ENCODE measurements at places on chromosomes 2 and 18.

GRCh38 chr2:157477919-157478318 lies 34.0 kb upstream of the CYTIP start:
- DNase-seq = no peak

DNA sequence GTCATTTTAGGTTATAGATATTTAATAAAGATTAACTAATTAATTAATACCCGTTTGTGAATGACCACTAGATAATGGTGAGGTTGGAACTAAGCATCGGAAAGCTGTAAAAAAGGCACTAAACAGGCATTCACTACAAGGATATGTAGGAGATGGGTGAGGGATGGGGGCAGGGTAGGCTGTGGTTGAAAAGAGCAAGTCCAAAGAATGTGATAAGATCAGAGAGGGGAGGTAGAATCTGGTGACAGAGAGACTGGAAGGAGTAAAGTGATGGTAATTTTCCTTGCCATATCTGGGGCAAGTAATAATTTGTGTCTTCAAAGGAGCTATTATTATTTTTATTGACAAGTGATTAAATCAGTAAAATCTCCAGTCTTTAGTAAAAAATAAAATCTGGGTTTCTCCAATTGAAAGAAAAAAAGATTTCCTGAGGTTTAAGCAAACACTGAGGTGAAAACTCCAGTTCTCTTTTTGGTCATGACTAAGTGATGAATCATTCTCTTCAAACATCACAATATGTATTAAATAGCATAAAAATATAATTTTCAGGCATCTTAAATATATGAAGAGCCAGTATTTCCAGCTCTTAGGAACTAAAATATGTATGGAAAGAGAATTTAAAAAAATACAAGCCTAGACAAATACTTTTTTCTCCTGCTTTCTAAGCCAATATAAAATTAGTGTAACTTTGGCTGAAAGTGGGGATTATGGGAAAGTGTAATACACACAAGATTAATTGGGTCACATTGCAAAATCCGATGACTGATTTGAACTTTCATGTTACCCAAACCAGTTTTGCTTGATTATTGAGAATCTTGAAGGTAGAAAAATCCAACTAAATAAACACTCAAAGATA lies 259.1 kb upstream of the RBMS1 start:
- DNase-seq = no peak

GRCh38 chr18:66754335-66754734 lies 150.4 kb upstream of the CDH19 start:
- no peak for DNase-seq

GRCh38 chr2:122471753-122472152 lies 716.3 kb downstream of the TSN start:
- no peak for DNase-seq

DNA sequence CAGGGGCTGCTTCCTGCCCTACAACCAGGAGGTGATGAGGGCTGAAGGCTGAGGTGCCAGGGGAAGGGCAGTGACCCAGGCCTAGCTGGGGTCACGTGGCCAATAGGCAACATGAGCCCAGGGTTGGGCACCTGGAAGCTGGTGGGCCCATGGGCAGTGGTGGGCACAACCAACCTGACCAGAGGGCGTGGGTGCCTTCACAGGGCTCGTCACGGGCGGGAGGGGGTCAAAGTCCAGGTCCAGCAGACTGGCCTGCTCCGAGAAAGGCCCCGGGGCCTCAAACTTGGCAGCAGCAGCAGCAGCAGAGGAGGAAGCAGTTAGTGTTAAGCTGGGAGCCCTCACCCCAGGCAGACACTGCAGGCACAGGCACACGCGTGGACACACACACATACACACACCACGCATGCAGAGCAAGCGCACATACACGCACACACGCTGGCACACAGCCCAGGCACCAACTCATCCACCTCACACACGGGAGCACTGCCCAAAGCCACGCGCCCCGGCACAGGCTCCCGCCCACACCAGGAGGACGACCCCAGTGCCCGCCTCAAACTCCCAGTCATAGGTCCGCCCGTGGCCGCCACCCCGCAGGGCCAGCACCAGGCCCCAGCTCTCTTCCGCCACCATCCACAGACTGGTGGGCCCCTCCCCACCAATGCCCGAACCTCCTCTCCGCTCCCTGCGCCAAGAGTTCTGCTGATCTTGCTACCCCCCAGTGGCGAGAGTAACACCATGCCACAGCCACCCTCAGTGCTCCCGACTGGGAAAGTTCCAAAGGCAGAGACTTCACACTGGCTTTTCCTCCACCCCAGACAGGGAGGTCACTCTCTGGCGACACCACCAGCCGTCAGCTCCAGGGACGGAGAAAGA lies 53.0 kb downstream of the BIN1 start:
- DNase-seq = no peak

DNA sequence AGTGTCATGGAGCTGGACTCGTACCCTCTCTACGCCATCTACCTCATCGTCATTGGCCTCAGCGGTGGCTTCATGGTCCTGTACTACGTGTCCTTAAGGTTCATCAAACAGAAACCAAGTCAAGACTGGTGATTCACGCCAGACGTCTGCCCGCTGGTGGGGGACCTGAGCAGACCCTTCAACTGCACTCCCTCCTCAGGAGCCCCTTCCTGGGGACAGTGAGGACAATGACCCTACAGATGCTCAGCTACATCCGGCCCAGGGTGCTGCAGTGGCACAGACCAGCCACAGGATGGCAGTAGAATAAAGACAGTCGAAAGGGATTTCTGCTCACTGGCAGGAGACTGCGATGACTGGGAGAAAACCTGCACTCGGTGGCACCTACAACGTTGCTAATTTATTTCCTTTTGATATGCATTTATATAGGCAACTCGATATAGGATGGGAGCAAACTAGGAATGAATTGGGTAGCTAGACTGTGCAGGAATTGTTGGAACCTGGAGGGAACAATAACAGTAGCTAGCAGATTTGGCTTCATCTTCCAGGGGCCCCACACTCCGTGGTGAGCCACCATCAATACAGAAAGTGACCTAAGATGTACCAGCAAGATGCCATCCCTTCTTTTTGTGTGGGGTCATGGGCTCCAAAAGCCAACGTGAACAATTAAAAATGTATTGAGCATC lies 39.2 kb downstream of the ABCG8 start:
- peak; percentile 63 for DNase-seq

GRCh38 chr2:127525691-127526131 lies 578 bp downstream of the IWS1 start:
- no peak for DNase-seq

DNA sequence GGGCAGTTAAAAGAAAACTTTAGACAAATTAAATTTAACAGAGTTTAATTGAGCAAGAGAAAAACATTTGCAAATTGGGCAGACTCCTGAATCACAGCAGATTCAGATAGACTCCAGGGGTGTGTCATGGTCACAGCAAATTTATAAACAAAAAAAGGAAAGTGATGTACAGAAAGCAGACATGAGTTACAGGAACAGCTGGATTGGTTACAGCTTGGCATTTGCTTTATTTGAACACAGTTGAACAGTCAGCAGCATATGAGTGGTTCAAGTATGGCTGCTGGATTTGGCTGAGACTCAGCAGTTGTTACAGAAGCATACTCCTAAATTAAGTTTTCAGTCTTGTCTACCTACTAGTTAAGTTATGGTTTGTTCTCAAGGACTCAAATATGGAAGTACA lies 82.3 kb upstream of the NYAP2 start:
- DNase-seq = no peak

- DNase-seq = no peak
Observed at GRCh38 chr18:74625157-74625556, 27.5 kb downstream of the ZNF407 start.

DNA sequence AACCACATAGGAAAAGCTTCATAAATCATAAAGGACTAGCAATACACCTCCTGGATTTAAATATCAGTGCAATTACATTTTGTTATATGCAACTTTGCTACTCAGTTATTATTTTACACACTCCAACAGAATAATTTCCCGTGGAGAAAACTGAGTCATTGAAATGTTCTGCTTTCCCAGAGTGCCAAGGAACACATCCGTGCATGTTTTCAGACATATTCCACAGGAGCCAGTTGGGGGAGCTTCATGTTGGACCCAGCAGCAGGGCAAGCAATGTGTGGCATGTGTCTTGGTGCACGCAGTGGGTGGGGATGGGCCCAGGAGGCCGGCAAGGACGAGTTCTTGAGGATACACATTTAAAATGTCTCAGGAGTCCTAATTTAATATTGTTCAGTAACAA lies 14.4 kb upstream of the SMIM21 start:
- DNase-seq = no peak

DNA sequence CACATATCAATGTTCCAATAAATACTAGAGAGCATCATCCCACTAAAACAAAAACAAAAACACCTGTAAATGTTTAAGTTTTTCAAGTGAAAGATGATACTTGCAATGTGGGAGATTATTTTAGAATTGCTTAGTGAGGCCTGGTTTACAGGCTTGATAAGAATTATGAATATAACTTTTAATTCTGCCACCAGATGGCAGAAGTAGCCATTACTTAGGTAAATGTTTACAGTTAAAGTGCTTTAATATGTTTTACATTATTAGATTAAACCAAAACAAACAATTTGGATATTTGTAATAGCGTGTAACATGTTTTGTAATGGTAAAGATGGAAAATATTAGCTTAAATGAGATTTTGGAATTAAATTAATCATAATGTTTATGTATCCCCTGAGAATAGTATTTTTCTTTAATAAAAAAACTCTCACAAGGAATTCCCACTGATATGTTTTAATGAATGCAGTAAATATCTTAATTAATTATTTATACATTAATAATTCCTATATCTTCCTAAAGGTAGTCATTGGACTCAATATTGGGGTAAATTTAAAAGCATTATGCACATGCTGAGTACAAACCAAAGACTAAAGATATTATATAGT lies 522.0 kb downstream of the SPAG16 start:
- DNase-seq = no peak

DNA sequence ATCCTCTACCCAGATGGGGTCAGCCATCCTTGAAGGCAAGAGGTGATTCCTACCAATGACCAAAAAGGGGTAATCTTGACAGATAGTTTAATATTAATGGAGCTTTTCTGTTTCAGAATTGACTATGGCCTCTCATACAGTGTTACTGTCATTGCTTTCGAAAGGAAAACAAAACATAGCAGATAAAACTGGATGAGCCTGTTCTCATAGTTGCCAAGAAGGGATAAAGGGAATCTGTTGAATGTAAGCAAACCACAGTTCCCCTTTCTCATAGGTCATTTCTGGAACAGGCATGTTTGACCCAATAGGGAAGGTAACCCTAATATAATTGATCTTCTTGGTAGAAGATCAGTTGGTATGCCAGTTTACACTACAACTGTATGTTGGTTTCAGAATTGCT lies 1.6 kb downstream of the RAB27B start:
- DNase-seq = no peak

DNA sequence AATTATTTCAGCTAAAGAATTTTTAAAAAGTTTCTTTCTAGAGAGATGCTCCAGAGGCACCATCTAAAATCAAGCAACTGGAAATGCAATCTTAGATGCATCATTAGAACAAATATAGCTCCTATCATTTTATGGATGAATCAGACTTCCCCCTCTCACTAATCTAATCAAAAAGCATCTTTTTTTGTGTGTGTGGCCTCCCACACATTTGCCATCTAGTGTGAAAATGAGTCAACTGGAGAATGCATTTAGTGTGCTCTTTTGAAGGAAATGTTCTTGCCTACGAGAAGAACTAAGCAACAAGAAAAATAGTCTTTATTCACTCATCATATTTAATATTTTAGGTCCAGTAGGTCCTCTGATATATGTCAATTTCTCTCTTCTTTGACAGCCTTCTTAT lies 39.5 kb upstream of the FIGN start:
- DNase-seq = no peak

- no peak for DNase-seq
Observed at GRCh38 chr2:214019229-214019972, 391.5 kb upstream of the VWC2L start.

GRCh38 chr2:167181134-167181533 lies 292.9 kb downstream of the XIRP2 start:
- no peak for DNase-seq

- no peak for DNase-seq
Observed at GRCh38 chr2:155273323-155273722, 574.8 kb downstream of the KCNJ3 start.

GRCh38 chr2:133955169-133955568 lies 298.7 kb upstream of the MGAT5 start:
- DNase-seq = no peak

DNA sequence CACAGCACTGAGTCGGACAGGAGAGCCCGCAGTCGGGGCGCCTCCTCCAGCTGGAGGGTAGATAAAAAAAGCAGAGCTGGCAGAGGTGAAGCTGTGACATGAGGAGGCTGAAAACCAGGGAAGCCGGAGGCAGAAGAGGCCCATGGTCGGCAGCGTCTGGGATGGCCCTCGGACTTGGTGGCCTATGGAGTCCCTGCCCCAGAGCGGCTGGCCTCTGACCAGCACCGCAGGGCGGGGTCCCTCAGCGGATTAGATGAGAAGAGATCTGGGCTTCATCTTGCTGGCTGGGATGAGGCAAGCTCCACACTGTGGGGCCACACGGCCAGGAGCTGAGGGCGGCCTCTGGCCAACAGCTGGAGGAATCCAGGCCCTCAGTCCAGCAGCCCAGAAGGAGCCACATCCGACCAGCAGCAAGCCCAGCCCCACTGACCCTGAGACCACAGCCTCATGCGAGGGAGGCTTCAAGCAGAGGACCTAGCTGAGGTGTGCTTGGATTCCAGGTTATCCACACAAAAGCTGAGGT lies 174.1 kb downstream of the EIPR1 start:
- no peak for DNase-seq

GRCh38 chr2:152814475-152815030 lies 96.1 kb downstream of the ARL6IP6 start:
- no peak for DNase-seq

DNA sequence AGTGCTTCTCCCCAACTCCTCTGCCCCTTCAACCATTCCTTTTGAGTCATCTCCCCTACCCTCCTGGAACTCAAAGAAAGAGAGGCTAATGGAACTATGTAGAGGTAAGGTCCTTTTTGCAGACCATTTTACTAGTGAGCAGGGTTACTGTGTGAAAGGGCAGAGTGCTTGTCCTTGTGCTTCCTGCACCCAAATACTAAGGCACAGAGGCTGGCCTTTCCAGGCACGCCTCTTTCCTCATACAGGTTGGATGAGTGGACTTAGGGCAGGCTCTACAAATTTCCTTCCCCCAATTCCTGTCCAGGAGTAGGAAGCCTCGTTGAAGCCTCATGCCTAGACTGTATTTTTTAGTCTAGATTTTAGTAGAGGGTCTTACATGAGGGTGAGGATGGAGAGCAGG lies 288.8 kb upstream of the SLC14A2 start:
- DNase-seq = no peak

GRCh38 chr2:101012706-101013181 lies 10.7 kb downstream of the RPL31 start:
- no peak for DNase-seq

Measured in T-cell (primary cell).